ENCODE measurements at places on chromosomes 11 and 22.

DNA sequence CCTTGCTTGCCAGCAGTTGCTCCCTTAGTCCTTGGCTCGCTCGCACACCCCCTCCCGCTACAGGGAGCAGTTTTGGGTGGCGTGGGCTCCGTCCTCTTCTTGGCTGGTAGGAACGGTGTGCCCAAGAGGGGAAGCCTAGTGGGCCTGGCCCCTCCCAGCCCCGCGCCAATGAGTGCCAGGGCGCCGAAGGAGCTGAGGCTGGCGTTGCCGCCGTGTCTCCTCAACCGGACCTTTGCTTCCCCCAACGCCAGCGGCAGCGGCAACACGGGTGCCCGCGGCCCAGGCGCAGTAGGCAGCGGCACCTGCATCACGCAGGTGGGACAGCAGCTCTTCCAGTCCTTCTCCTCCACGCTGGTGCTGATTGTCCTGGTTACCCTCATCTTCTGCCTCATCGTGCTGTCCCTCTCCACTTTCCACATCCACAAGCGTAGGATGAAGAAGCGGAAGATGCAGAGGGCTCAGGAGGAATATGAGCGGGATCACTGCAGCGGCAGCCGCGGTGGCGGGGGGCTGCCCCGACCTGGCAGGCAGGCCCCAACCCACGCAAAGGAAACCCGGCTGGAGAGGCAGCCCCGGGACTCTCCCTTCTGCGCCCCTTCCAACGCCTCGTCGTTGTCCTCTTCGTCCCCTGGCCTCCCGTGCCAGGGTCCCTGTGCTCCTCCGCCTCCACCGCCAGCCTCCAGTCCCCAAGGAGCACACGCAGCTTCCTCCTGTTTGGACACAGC lies 1.6 kb downstream of the C11orf87 start:
- peak; percentile 20 for DNase-seq

DNA sequence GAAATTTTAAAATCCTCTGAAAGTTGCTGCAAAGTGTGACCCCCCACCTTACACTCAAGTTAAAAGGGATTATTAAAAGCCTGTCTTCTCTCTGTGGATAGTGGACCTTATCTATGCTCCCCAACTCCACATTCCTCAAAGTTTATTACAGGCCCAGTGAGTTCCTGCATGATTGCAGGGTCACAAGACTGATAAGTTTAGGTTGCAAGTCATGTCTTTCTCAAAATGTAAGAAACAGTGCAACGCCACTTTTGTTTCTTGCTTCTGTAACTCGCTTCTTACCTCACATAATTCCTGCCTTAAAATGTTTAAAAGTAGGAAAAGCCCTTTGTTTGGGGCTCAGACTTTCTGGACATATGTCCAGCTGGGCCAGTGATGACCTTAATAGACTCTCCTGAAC lies 38.4 kb upstream of the GLYAT start:
- DNase-seq: no peak

GRCh38 chr11:4704790-4705334 lies 278 bp downstream of the MMP26 start:
- no peak for DNase-seq

DNA sequence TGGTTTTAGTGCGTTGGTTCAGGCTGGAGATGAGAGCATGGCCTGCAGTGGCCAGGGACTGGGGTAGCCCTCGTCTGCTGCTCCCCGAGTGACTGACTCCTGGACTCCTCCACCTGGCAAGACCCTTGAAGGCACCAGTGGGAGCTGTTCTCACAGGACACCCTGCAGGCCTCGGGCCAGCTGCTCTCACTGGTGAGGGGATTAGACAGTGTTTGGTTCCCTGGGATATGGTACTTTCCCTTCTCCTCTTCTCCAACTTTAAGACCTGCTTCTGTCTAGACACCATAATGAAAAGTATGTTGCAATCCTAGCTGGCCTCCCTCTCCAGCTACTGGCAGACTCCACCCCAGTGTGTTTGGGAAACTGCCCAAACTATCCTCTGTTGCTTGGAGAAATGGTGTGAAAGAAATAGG lies 168.8 kb upstream of the CADM1 start:
- DNase-seq: no peak

DNA sequence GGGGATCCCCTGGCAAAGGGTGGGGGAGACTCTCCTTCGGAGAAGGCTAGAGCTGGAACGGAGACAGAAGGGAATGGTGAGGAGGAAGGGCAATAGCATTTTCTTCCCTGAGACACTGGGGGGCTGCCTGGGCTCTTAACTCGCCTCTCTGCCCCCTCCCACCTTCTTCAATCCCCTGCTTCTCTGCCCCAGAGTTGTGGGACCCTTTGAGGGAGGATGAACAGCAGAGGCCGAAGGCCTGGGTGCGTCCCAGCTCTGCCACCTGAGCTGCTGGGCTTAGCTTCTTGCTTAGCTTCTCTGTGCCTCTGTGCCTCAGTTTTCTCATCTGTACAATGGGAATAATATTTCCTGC lies 72.4 kb downstream of the RTL6 start:
- DNase-seq: no peak

DNA sequence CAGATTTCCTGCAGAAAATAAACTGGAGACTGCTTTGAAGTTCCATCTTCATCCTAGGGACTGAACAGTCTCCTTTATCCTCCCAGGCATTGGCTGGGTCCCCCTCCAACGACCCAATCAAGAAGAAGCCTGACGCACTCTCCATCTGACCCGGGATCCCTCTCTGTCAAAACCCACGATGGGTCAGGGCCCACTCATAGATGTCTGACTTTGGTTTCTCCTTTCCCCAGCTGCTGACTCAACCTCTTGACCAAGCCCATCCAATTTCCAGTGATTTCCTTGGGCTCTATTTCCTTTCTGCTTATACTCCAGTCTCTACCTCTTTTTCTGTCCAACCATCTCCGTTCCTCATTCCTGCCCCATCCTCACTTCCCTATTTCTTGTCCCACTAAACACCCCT lies 189.7 kb downstream of the MIAT start:
- no peak for DNase-seq

DNA sequence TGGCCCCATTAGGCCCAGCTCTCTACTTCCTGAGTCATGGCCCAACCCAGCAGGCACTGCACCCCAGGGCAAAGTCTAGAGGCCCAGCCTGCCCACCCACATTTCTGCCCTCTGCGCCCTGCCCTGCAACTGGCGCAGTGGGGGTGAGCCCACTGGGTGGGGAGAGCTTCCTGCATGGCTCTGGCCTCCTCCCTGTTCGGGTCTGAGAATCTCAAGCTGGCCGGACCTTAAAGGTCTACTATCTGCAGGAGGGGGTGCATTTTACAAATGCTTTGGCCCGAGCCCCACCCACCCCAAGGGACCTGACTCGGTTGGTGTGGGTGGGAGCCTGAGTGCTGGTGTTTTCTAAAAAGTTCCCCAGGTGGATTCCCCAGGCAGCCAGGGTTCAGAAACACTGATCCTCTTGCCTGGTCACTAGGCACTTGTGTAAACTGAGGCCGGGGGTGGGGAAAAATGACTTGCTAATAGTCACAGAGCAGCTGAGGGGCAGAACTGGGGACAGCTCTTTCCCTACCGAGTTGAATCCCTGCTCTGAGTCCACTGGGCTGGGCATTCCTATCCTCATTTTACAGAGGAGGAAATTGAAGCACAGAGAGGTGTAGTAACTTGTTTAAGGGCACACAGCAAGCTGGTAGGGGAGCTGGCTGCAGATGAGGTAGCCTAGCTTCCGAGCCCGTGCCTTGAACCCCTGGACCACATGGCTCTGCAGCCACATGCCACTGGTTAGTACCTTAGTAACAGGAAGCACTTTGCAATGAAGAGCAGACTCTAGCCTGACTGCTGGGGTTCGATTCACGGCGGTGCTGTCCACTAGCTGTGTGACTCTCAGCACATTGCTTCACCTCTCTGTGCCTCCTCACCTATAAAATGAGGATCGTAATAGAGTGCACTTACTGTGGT lies 36.3 kb downstream of the CD82 start:
- no peak for DNase-seq

DNA sequence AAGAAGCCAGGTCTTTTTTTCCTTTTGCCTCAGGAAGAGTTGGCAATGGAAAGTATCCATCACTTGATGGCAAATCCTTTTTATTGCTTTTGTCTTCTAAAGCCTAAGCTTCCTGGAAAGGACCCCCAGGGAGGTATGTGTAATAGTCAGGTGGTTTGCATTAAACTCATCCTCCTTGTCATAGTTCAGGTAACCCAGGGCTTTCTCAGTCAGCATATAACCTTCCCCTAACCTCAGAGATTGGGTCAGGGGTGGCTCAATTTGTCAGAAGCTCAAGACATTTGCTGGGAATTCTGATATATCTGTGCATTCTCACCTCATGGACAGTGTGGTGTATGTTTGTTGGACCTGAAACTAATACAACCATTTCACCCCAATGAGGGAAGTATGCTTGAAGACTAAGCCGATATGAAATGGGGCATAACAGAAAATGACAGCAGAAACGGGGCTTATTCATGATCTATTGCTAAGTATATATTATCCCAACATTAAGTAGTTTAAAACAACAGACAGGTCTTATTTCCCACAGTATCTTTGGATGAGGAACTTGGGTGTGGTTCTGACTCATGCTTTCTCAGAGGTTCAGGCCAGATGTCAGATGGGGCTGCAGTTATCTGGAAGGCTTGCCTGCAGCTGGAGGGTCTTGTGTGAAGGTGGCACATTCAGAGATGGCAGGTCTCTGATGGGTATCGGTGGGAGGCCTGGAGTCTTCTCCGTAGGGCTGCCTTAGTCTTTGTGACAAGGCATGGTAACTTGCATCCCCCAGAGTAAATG lies 135.8 kb upstream of the SPON1 start:
- no peak for DNase-seq

- no peak for DNase-seq
Observed at GRCh38 chr11:47010179-47010578, 73.6 kb downstream of the CSTPP1 start.

GRCh38 chr22:20131597-20131858 lies at the start of gene ZDHHC8:
Gene ZDHHC8, plus strand, starts transcription at chr22:20131804. Its CDS starts 144 bp downstream, at chr22:20131948.
- no peak for DNase-seq

GRCh38 chr11:8871171-8871775 lies 39.7 kb upstream of the AKIP1 start:
- DNase-seq: peak; percentile 71

GRCh38 chr11:100663583-100663982 lies 23.5 kb upstream of the ARHGAP42 start:
- DNase-seq: no peak

- peak; percentile 86 for DNase-seq
Observed at GRCh38 chr11:68903288-68904247, at the start of the genes IGHMBP2 and MRPL21. Gene IGHMBP2, plus strand, starts transcription at chr11:68903891. Its CDS starts 62 bp downstream, at chr11:68903953. Gene MRPL21, minus strand, starts transcription at chr11:68903832. Its CDS starts 22 bp downstream, at chr11:68903810.

DNA sequence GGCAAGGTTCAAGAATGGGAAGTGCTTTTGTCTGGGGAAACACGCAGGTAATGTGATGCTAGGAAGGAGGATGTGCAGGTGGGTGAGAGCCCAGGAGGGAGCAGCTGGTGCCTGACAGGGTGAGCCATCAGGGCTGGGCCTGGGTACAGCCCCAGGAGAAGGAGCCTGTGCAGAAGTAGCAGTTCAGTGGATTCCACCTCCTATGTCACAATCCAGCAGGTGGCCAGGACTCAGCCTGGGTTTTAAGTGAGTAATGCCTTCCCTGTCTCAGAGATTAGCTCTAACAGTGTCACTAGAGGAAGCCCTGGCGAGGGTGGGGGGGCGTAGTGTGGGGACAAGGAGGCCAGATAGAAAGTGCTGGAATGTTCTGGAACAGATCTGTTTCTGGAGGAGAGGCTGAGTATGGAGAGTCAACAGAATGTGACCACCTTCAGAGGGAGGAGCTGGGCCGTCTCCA lies 8.1 kb downstream of the RIC8A start:
- no peak for DNase-seq

GRCh38 chr22:42490243-42490832 lies 29.3 kb downstream of the RRP7A start:
- no peak for DNase-seq

GRCh38 chr11:76786441-76787014 lies 3.4 kb downstream of the TSKU start:
- DNase-seq: no peak

DNA sequence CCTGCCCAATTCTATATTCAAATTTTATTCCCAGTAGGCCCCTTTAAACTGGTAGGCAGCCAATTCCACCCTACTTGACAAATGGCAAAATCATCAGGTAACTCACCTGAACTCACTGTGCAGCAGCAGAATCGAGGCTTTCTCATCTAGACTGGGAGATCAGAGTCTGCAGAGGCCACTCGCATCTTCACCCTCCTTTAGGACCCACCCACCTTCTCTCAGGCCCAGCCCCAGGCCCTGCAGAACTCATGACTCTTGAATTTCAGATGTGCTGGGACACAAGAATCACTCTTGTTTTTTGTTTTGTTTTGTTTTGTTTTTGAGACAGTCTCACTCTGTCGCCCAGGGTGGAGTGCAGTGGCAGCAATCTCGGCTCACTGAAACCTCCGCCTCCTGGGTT lies 38.8 kb downstream of the MICAL3 start:
- no peak for DNase-seq

DNA sequence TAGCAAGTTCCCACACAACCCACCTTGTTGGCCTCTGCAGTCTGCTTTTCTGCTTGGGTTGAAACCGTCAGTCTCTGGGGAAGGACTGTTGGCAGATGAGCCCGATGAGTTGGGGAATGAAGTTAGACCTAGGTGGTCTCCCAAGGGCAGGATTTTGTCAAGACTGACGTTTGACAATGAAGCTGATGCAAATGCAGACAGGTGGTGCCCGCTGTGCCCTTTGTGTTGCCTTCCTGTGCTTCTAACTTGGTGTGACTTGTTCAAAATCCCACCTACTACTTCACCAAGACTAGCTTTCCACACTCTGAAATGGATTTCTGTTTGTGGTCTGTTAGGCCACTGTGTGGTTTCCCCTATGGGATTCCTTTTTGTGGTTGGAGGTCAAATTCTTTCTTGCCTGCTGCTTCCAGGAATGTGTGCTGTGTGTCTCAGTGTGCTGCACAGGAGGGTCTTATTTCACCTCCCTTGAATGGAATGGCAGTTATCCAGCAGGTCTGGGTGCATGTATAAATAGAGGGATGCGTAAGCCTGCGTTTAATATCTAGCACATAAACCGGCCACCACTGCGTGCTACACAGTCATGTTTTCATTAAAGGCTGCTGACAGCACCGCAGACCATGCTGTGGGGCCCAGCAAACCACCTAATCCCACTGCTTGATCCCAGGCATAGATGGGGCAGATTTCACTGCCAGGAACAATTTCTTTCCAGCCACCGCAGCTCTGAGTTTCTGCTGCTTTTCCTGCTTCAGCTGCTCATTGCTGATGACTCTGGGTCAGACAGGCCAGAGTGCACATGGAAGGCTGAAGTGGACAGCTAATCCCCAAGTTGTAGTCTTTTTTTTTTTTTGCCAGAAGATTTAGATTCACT lies 44.8 kb downstream of the ADAMTS8 start:
- DNase-seq: peak; percentile 26

GRCh38 chr11:854601-855329 lies 12.1 kb downstream of the TSPAN4 start:
- no peak for DNase-seq

DNA sequence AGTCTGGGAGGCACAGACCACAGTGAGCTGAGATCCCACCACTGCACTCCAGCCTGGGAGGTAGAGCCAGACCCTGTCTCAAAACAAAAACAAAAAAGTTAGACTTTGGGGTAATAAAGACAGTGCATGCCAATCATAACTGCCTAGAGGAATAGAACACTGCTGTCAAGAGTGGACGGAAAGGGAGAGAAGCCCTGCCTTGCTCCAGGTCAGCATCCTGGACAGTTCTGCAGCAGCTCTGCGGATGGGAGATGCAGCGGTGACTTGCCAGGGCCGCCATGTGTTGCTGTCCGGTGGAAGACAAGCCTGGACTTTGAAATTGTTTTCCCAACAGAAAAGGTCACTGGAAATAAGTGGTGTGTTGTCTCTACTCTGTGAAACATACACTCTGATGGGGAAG lies 618.2 kb downstream of the TBC1D22A start:
- no peak for DNase-seq

All from nephron progenitor cell (in vitro differentiated cells).